Stimulated activated CD8-positive, alpha-beta memory T cell treated with anti-CD3 and anti-CD28 coated beads, Interleukin-15, amount 100 ng/mL, for 48 hours (primary cell): ENCODE measurements at places on chromosomes 3 and 15.

DNA sequence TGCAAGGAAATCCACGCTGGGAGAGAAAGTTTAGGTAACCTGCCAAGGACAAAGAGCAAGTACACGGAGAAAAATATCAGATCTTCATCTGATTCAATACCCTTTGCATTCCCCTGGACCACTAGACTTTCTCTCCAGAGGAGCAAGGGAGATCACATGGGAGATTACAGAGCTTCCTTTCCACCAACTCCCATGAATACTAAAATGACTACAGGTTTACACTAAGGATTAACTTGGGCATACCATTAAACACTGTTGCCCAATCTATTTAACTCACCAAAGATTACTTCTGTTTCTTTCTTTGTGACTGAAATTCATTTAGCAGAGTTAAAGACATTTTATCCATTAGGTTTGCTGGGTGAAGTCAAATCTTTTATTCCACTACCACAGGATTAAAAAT is 71.2 kb downstream of the RYK start:
- no peak for DNase-seq

DNA sequence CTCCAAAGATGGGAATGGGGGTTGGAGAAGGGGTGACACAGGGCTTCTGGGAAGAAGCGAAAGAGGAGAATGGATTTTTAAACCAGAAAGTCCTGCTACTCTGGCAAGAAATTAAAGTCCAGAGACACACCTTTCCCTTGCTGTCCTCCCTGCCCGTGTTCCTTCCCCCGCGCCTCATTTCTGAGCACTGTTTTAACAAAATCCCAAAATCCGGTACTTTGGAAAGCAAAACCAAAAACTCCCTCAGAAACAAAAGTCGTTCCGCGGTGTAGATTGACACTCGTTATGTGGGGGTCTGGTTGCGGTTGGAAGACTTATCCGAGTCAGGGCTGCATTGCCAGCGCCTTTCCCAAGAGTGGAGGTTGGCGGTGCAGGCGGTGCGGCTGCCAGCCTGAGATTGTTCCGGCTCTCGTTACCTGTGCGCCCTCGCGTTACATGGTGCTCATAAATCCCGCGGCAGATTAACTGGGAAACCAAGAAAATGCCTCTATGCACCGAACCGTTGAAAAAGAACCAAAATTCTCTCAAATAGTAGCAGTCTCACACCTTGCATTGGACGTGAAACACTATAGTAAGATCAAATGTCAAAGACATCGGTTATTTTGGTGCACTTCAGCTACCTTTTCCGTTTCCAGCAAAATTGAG is 217.7 kb downstream of the MEIS2 start:
- no peak for DNase-seq

DNA sequence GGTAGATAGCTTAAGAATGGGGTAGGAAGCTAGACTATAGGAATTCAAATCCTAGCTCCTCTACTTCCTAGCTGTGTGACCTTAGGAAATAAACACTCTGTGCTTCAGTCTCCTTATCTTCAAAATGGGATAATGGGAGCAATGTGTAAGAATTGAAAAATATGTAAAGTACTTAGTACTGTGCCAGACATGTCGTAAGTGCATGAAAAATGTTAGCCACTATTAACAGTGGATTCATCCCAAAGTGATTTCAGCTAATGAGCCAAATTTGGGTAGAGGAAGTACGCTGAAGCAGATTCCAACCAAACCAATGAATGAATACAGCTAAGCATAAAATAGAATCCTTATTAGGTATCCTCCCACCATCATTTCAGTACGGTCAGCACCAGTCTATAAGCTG is 192.1 kb downstream of the RORA start:
- no peak for DNase-seq

DNA sequence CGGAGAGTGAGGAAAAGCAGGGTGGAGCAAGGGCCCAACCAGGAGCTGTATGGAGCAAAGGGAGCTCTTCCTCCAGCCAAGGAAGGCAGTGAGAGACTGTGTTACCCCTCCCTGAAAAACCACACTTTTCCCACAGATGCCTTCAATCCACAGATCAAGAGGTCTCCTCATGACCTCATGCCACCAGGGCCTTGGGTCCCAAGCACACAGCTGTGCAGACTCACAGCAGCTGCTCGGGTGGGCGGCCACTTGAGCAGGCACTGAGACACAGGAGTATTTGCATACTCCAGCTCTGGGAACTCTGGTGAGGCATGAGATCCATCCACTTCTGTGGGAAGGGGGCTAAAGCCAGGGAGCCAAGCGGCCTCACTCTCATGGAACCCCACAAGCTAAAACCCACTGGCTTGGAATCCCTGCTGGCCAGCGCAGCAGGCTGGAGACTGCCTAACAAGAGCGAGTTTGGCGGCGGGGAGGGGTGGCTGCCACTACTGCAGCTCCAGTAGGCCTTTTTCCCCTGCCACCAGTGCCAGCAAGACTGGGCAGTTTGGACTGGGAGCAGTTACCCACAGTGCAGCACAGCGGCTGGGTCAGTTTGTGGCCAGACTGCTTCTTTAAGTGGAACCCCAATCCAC is 880.6 kb upstream of the ARPP21 start:
- no peak for DNase-seq

- no peak for DNase-seq
Observed at GRCh38 chr3:87082796-87083440, 92.0 kb upstream of the VGLL3 start.

GRCh38 chr3:31536497-31536896 is 3.8 kb downstream of the STT3B start:
- DNase-seq = no peak
